Ovary (tissue), 10 donors: ENCODE measurements at places on chromosomes 12 and 14. TPM values are rescaled to one million over a fixed set of nuclear protein-coding genes. Genes with fewer than 3 reads are reported as not detected.
A peak's percentile ranks its signal among the peaks of the same experiment; 100 is the strongest.

DNA sequence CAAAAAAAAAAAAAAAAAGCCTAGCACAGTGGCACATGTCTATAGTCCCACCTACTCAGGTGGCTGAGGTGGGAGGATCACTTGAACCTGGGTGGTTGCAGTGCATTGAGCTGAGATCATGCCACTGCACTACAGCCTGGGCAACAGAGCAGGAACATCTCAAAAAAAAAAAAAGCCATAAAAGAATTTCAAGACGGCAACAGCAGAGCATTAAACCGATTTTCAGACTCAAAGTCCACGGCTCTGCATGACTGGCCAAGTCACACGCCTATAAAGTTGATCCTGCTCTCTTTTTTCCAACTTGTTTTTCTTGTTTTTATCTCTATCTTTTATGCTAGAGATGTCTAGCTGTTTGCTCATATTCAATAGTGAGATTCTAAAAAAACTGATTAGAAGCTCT is 45.3 kb downstream of the FBXO34 start:
- DNase-seq, result no peak

- DNase-seq, result peak; percentile 76
These were observed at the start of gene DGLUCY for GRCh38 chr14:91113829-91114078. Gene DGLUCY (plus strand): TSS chr14:91114073. CDS start chr14:91160295, 46,222 bp downstream.

DNA sequence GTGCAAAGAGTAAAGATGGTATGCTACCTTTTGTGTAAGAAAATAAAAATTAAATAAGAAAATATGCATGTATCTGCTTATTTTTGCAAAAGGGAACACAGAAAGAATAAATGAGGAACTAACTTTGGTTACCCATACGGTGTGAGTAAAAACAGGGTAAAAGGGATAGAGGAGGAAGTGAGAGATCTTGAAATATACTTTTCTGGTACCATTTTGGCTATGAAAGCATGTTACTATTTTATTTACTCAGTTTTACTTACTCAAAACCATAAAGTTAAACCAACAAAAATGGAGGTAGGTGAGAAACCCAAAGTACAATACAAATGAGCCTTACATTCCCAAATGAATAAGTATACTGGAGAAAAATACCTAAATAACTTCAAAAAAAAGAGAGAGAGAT is 122.0 kb upstream of the EGLN3 start:
- no peak for DNase-seq

DNA sequence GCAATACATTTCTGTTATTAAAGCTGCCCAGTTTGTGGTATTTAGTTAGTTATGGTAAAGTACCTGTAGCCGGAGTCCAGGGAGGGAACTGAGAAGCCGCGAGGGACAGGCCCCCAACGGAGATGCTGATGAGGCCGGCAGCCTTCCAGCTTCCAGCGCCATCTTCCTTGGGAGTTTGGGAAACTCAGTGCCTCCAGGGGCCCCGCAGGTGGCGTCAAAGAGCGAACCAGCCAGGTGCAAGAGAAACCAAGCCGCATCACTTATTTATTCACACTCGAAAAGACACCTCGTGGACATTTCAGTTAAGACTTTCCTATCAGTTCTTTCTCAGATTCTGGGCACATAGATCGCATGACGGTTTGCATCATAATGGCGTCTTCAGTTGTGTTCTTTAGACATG is 216.6 kb downstream of the GLT1D1 start:
- no peak for DNase-seq

DNA sequence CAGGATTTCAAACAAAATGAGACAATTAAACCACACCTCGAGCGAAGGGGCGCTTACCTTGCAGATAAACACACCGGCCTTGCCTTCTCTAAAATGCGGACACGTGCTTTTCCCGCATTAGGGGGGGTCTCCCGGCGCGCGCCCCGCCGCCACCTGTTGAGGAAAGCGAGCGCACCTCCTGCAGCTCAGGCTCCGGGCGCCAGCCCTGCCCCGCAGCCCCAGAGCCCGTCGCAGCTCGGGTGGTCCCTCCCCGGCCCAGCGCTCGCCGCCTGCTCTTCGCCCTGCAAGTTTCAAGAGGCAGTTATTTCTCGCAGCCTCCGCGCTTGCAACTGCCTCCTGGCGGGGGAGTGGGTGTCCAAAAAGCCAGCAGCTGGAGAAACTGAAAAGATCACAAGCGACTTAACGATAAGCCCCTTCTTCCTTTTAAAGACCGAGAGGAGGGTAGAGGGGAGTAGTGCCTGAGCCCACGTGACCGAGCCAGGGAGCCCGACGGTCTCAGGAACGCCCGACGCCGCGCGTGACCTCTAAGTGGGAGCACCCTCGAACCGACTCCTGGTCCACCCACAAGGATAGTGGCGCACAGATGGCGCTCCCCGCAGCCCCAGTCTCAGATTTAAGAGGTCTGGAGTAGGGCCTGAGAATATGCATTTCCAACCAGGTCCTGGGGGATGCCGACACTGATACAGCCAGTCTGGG is at the start of gene ESR2:
Gene ESR2 (minus strand): TSS at position 396 of the 696 bp plus-strand sequence. CDS start 11,386 bp downstream, outside the sequence.
- DNase-seq, result peak; percentile 58

DNA sequence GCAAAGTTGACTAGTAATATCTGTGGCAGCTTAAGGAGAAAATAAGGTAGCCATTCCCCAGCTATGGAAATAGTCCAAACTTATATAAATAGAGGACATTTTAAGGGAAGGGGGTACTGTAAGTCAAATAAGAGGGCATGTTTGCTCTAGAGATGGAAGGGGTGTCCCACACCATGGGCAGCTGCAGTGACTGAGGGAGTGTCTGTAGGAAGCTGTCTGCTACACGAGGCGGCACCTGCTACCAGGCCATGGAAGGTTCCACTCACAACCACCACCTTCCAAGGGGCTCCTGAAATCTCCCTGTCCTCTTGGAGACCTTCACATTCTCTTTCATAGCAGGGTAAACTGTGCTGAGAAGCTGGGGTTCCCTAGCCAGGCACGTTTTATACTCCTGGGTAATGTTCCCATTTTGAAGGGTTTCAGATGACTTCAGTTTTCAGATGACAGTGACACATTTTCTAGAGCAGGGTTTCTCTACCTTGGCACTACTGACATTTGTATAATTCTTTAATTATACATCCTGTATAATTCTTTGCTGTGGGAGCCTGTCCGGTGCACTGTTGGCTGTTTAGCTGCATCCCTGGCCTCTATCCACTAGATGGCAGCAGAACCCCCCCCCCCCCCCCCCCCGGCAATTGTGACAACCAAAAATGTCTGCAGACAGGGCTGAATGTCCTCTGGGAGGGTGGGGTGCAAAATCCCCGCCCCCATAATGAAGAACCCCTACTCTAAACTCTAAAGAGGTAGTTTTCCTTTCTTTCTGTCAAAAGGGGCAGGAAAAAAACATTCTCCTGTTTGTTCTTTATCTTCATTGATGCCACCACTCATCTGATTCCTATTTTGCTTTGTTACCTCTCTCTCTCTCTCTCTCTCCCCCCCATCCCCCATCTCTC is 11.6 kb upstream of the SMCO2 start:
- peak; percentile 23 for DNase-seq

Gene TMTC1
- total RNA-seq, result 18.2 TPM
